ENCODE measurements at places on chromosomes 6 and 20.

- DNase-seq = no peak
Observed at GRCh38 chr6:166174031-166174430, 6.4 kb upstream of the TBXT start.

DNA sequence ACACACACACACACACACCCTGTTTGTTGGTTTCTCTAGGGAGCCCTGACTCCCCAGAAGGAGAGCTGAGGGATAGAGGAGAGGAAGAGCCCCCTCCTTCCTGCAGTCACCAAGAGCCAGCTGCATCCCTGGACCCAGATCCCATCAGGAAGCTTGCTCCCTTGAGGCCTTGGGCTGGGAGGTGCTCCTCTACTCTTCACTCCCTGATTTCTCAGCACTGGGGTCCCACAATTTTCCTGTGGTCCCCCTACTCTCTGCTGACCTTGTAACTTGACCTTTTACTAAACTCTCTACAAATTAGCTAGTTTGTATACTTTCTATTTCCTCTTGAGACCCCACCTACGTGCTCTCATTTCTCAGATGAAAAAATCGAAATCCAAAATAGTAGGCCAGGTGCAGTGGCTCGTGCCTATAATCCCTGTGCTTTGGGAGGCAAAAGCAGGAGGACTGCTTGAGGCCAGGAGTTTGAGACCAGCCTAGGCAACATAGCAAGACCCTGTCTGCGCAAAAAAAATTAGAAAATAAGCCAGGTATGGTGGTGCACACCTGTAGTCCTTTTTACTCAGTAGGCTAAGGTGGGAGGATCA is 5.0 kb upstream of the OCSTAMP start:
- DNase-seq = no peak

- no peak for DNase-seq
Observed at GRCh38 chr6:24692848-24693592, 25.9 kb downstream of the C6orf62 start.

DNA sequence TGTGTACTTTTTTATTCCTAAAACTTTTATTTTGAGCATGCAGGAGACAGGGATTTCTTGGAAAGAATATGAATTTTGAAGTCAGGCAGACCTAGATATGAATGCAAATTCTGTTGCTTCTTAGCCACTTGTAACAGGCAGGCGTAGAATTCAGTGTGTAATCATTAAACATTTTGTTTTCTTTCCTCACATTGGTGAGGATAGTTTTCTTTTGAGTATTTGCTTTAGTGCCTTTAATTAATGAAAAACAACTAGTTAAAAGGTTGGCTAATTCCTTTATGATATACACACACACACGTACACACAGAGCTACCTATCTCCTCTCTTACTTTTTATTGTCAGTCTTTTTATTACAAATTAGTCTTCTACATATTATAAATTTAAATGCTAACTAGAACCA is 342.3 kb downstream of the CDKAL1 start:
- DNase-seq = no peak

- DNase-seq = no peak
Observed at GRCh38 chr6:143213859-143214376, 153.2 kb downstream of the AIG1 start.

- no peak for DNase-seq
Observed at GRCh38 chr20:19259141-19259591, 46.7 kb downstream of the SLC24A3 start.

DNA sequence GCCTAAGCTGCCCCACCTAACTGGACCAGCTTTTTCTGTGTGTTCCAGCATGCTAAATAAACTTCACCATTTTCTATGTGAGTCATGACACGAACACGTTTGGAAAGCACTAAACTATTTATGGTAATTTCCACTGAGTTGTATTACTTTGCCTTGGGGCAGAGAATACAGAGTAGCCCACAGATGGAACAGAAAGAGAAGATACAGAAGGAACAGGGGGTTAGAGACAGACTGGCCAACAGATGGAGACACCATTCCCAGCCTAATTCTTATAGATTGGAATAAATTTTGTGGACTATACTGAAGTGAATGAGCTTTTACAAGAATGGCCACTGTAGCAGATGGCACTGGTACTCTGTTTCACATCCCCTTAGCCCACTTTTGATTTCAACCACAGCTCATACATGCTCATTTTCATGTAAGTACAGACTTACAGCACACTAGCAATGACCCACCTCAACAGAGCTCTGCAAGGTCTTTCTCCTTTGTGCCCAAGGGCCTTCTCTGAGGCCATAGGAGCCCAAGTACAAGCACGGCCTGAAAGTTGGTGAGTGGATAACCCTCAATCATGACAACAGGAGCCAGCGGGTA is 13.1 kb upstream of the NT5DC1 start:
- no peak for DNase-seq

DNA sequence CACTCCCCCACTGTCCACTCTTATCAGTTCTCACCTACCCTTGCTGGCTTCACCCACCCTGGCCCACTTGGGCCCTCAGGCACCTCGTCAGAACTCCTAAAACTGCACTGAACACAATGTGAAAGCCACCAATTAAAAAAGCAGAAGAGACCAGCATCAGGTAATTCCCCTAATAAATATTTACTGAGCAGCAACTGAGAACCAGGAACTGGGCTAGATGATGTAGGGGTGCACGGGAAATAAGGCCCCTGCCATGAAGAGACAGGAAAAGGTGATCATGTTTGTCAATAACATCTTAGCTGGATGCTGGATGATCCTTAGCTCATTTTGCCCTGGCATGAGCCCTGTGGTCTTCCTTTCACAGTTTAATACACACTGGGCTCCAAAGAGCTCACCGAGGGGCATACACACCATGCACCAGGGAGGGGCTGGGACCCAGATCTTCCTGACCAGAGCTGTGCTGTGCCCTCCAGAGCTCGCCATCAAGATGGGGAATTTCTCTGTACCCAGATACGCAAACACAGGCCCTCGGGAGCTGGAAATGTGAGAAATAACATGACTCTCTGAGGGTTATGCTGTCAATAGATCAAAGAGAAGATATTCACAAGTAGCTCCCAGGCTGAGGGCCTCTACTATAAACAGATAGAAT is 113.6 kb upstream of the SLC22A16 start:
- DNase-seq = no peak

All from NCI-H2081 treated with DMSO at 0.1 percent for 48 hours (cell line).